Cardiac muscle cell (in vitro differentiated cells and primary cell): ENCODE measurements at places on chromosomes 5 and 9.

DNA sequence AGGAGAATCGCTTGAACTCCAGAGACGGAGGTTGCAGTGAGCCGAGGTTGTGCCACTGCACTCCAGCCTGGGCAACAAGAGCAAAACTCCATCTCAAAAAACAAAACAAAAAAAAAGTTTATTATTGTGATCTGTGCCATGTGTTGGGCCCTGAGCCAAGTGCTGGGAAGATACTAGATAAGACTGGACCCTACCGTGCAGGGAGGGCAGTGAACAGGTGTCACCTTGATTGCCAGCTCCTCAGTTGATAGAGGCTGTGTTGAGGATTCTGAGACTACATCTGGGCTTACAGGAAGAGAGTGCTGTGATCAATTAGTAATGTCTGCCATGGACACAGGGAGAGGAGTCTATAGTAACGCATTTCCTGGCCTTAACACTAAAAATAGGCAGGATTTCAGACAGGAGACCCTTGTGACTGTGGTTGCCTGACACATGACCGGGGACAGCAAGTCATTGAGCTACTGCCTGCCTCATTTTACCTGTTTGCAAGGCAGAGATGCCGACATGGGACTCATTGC is 201.5 kb downstream of the C9orf50 start:
- DNase-seq, result no peak

DNA sequence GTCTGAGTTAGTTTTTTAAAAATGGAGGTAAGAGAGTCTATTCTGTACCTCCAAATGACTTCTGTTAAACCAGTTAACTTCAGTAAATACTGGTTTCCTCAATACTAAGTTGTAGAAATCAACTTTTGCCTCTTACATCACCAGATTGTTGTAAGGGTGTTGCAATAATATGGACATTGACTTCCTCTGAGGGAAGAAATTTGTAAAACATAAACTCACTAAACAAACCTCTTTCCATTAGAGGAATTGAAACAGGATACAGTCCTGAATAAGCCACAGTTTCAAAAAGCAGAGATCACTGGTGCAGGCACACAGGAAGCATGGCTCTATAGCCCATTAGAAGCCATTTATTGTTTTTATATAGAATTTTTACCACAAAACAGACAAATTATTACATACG is 32.7 kb upstream of the SLCO6A1 start:
- DNase-seq, result no peak

DNA sequence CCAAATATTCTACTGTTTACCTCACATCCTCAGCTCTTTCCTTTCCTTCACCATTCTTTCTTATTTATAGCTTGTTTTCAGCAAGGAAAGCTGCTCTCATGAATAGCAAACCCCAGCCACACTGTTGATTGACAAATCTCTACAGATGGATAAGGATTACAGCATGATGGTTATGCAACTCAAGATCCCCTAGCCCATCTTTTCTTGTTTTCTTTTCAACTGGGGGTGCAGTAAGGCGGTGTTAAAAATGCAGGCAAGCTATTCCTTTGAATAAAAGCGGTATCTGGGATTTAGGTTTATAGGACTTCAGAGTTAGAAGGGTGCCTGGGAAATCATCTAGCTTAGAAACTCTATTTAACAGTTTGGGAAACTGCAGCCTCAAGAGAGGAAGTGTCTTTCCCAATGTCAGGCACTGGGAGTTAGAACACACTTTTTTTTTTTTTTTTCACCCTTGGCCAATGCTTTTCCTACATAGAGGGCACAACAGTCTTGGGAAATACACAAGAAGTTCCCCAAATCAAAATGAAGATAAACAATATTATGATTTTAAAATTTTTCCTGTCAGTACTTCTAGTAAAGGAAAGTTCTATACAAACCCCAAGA is 2.6 kb downstream of the SPARC start:
- peak; percentile 68 for DNase-seq

- DNase-seq, result no peak
These were observed 72.4 kb upstream of the UNC5A start for GRCh38 chr5:176737746-176738636.

GRCh38 chr5:150633429-150633828 is 7.0 kb upstream of the SYNPO start:
- DNase-seq, result no peak

- peak; percentile 13 for DNase-seq
These were observed 8.7 kb downstream of the STK10 start for GRCh38 chr5:172178991-172179989.
